Activated CD8-positive, alpha-beta T cell treated with anti-CD3 and anti-CD28 coated beads, Interleukin-2, amount 10 ng/mL, durations not matched to agents 7 days and 5 days (primary cell): ENCODE measurements at places on chromosomes 13 and 19. TPM values are rescaled to one million over a fixed set of nuclear protein-coding genes. Genes with fewer than 3 reads are reported as not detected.

DNA sequence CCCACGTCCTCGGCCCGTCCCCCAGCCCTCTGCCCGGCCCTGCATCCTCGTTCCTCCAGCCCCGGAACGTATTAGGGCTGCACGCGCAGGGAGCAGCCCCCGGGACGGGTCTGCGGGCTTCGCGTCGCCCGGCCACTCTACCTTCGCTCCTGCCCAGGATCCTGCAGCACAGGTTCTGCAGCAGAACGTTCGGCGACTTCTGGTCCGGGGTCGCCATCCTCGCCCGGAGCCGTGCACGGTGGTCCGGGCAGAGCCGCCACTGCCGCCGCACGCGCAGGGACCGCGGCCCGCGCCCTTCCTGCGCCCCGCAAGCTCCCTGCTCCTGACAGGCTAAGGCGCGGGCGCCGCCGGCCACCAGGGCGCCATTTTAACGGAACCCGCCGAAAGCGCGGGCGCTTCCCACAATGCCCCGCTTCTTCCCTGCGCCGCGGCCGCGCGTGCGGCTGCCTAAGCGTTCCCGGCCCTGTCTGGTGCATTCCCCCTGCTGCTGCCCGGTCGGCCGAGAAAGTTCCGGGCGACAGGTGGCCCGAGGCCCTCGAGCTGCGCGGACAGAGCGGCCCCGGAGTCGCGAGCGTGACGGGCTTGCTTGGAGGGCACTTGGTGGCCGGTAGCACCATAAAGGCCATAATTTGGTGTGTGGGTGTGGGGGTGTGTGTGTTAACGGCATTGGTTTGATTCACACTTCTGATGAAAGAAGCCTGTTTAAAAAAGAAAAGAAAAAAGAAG lies at the start of gene TUBGCP3:
Gene TUBGCP3 (minus strand): TSS at position 390 of the 726 bp plus-strand sequence. CDS start 173 bp downstream, at position 217.
- peaks cover 3% of the 10 kb centered on the region for H3K27me3 ChIP-seq
- H3K4me3 ChIP-seq: peak within 1 kb of the TSS; percentile 96
- peaks cover 20% of the 10 kb centered on the region for H3K36me3 ChIP-seq
- peaks cover 38% of the 10 kb centered on the region for H3K4me1 ChIP-seq

GRCh38 chr19:33248954-33249613 lies 23.4 kb upstream of the SLC7A10 start:
- H3K27ac ChIP-seq: no peak overlapping the region
- peak; percentile 30 for DNase-seq
- no peaks in the 10 kb centered on the region for H3K36me3 ChIP-seq
- no peaks in the 10 kb centered on the region for H3K27me3 ChIP-seq

DNA sequence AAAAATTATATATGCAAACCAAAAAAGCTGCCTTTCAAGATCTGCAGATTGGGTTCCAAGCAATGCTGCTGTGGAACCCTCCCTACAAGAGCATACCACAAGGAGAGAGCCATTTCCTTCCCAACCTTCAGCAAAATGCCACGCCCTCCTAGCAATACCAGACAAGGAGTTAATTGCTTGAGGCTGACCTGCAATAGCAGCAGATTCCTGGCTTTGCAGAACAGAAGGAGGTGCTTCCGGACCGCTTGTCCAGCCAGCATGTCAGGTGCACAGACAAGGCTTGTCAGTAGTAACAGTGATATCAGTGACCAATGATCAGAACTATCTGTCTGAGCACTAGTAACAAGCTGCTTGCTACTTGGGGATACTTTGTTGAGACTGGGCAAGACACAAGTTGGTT lies 301.6 kb downstream of the FGF14 start:
- no peaks in the 10 kb centered on the region for H3K36me3 ChIP-seq
- no peak overlapping the region for H3K27ac ChIP-seq
- no peaks in the 10 kb centered on the region for H3K4me1 ChIP-seq
- no peak overlapping the region for H3K4me3 ChIP-seq
- H3K27me3 ChIP-seq: no peaks in the 10 kb centered on the region
- DNase-seq: no peak

DNA sequence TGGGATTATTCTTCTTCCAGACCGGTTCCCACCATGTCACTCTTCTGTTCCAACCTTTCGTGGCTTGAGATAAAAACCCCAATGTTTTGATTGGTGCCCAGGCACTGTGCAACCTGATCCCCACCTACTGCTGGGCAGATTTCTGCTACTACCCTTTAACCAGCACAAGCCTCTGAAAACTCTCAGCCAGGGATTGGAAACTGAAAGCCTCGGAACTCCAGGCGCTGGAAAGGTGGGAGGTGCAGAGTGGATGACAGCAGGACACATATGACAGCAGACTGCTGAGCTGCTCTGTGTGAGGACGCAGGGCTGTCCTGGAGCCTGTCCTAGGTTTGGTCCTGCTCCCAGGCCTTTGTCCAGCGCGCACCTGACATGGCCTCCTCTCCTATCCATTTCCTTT lies 68.5 kb upstream of the GTF3A start:
- no peaks in the 10 kb centered on the region for H3K36me3 ChIP-seq
- no peak overlapping the region for H3K27ac ChIP-seq
- H3K4me3 ChIP-seq: no peak overlapping the region
- no peak for DNase-seq

GRIK5 gene
- 0.73 TPM for total RNA-seq

COG6 gene
- 26.0 TPM for total RNA-seq
